ENCODE measurements at places on chromosomes 7 and 10.

DNA sequence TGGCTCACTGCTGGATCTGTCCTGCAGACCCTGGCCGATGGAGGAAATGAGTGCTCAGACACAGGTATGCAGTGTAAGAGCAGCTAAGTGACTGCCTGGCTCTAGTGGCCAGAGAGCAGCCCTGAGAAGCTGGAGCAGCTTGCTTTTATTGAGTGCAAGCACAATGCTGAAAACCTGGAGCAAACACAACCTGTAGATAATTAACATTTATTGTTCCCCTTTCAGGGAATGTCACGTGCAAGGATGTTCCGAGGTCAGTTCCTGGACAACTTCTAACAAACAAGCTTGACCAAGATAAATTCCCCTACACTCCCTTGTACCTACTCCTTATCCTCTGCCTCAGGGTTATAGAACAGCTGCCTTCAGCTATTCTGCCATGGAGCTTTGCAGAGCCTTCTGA, 31.3 kb downstream of the DDC start:
- no peak for DNase-seq

DNA sequence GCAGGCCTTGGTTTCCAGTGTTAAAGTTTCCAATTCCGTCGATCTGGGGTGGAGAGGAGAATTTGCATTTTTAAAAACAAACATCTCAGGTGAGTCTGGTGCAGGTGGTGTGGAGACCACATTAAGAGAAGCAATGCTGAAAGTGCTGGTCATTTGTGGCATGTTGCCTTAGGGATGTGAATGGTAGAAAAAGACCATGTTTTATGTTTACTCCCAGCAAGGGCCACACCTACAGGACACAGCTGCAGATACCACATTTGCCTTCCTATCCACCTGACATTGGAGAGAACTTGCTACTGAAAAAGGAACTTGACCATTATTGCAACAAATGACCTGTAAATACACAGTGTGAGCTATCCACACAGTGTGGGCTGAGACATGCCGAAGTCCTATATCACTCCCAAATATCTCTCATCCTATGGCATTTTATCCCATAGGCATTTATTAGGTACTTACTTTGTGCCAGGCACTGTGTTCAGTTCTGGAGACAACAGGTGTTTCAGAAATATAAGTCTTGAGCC, 183.1 kb downstream of the NRP1 start:
- no peak for DNase-seq

GRCh38 chr7:155969192-155969929, 157.1 kb upstream of the SHH start:
- DNase-seq: no peak

DNA sequence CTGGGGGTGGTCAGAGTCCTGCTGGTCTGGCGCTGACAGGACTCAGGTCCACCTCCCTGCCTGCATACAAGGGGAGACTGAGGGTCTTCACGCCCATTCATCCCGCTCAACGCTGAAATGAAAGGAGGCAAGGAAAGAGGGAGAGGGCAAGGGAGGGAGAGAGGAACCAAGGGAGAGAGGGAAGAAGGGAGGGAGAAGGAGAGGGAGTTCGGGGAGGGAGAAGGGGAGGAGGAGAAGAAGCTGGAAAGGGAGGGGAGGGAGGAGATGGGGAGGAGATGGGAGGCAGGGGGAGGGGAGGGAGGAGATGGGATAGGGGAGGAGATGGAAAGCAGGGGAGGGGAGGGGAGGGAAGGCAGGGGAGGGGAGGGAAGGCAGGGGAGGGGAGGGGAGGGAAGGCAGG, 69.4 kb upstream of the INPP5A start:
- DNase-seq: no peak

- no peak for DNase-seq
Measured at GRCh38 chr7:156656598-156656997, 16.0 kb downstream of the RNF32 start.

- DNase-seq: no peak
Measured at GRCh38 chr10:43890124-43890523, 241.4 kb upstream of the ZNF32 start.

DNA sequence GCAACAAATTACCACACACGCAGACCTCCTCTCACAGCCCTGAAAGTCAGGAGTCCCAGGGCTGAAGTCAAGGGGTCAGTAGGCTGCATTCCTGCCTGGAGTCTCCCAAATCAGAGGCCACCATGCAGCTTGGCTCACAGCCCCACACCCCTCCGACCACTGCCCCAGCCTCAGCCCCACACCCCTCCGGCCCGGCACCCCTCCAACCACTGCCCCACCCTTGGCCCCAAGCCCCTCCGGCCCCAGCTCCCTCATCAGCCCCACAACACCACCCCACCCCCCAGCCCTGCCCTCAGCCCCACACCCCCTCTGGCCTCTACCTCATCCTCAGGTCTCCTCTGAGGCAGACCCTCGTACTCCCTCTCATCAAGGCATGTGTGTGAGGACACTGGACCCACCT, 85.7 kb downstream of the DIP2C start:
- DNase-seq: no peak

- DNase-seq: no peak
Measured at GRCh38 chr7:90563286-90563685, 32.8 kb upstream of the CDK14 start.

- no peak for DNase-seq
Measured at GRCh38 chr7:150838965-150839650, 13.2 kb upstream of the AOC1 start.

- no peak for DNase-seq
Measured at GRCh38 chr7:35316549-35316948, 62.6 kb upstream of the TBX20 start.

DNA sequence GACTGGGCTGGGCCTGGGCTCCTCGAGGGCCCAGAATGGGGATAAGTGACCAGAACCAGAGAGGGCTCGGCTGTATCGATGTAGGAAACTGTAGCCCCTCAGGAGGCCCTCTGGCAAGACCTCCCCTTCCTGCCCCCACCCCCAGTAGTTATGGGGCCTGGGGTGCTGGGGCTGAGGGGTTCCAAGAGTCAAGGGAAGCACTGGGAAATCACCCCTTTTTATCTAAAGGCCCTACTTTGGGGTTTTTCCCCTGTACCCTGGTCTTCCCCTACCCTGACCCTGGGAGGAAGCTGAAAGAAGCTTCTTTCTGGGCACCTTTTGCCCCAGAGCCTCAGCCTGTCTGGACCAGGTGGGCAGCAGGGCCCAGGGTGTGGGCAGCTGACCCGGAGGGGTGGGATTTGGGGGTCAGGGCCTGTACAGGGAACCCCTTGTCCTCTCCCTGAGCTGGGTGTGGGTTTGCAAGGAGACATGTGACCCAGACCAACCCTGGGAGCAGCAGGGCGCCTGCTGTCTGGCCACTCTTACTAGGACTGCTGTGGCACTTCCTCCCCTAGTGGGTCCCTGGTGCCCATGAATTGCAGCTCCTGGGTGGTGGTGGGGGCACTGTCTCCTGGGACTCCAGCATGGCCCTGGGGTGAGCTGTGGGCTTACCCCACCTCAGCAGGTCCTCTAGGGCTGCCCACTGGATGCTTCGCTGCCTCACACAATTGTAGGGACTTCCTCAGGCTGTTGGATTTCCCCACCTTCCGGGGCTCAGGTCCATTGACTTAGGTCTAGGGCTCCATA, 1.5 kb downstream of the IRF5 start:
- no peak for DNase-seq

GRCh38 chr10:49165821-49166483, 22.2 kb downstream of the TMEM273 start:
- DNase-seq: no peak

GRCh38 chr7:69782917-69783684, 184.8 kb downstream of the AUTS2 start:
- DNase-seq: no peak

DNA sequence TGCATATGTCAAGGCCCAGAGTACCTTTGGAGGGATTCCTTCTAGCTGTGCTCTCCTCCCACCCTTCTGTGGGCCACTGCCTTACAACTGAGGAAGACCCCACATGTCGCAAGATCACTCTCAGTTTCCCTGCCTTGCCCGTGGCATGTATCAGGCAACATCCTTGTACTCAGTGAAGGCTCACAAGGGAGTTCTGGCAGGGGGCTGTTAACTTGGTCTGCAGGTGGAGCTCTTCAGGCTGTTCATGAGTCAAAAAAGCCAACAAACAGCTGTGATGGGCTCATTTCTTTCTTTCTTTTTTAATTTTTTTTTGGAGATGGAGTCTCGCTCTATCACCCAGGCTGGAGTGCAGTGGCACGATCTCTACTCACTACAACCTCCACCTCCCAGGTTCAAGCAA, 513.0 kb upstream of the ANKRD30A start:
- no peak for DNase-seq

All from CD4-positive, alpha-beta T cell treated with Interleukin-6 at 100 ng/mL for 8 hours (primary cell).